M059J (cell line): ENCODE measurements at places on chromosomes 2 and 18. TPM values are rescaled to one million over a fixed set of nuclear protein-coding genes. Genes with fewer than 3 reads are reported as not detected.

Gene NDUFS1
- 125 and 127 TPM in 2 replicates for total RNA-seq

Gene TRIM43
- not detected in 2 replicates for total RNA-seq

Gene DOK1
- 7.5 and 13.3 TPM in 2 replicates for total RNA-seq

Gene DPY30
- total RNA-seq: 110 and 133 TPM in 2 replicates
